ENCODE measurements at places on chromosomes 11 and 22.
A peak's percentile ranks its signal among the peaks of the same experiment; 100 is the strongest.

- no peak for DNase-seq
Measured at GRCh38 chr11:119178166-119178680, 7.1 kb upstream of the NHERF4 start.

GRCh38 chr11:120633616-120634393 is 122.3 kb downstream of the GRIK4 start:
- DNase-seq: no peak

GRCh38 chr11:15780837-15781236 is 575.5 kb downstream of the SOX6 start:
- DNase-seq: no peak

- no peak for DNase-seq
Measured at GRCh38 chr11:134794192-134794591, 382.1 kb upstream of the B3GAT1 start.

GRCh38 chr22:45308957-45309421 is 745 bp upstream of the FAM118A start:
- no peak for DNase-seq

- peak; percentile 84 for DNase-seq
Measured at GRCh38 chr11:45922425-45923082, at the start of gene LARGE2. Gene LARGE2, plus strand, starts transcription at chr11:45922656. Its CDS starts 227 bp downstream, at chr11:45922883.

DNA sequence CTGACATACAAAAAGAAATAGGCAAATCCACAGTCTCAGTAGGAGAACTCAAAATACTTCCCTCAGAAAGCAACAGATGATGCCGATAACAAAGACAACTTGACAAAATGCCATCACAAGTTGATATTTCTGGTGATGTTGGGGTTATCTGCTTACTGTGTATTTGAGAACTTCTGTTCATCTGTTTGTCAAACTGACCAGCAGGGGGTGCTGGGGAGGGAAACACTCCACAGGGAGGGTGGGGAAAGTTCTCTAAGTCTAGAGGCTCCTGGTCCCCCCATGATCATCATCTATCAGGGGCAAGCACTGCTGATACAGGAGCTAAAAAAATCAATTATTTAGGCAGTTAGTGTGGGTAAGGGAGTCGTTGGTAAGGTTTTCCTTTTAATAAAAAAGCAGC is 19.2 kb downstream of the GLYATL1 start:
- no peak for DNase-seq

DNA sequence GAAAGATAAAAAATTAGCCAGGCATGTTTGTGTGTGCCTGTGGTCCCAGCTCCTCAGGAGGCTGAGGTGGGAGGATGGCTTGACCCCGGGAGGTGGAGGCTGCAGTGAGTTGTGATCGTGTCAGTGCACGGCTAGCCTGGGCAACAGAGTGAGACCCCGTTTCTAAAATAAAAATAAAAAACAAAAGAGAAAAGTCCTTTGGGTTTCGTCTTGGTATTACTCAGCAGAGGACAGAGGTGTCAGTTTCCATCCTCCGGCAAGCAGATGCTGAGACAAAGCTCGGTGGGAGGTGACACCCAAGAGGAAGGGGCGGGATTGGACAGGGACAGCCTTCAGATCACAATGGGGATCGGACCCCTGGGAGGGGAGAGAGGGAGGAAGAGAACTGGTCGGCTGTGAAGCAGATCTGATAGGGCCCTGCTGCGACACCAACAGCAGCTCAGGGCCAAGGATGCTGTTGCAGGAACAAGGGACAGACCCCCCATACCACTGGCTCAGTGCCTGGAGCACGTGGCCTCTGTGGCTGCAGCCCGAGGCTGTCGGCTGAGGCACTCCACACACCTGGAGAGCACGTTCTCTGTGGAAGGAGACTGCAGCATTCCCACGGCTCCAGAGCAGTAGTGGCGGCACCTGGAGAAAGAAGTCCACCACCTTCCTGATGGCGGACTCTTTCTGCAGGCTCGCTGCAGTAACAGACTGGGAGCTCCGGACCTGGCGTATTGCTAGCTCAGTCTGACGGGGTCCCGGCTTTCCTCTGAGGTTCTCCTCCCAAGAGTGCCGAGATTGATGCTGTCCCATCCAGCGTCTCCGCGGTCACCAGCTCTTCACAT is 5.2 kb upstream of the BID start:
- no peak for DNase-seq

DNA sequence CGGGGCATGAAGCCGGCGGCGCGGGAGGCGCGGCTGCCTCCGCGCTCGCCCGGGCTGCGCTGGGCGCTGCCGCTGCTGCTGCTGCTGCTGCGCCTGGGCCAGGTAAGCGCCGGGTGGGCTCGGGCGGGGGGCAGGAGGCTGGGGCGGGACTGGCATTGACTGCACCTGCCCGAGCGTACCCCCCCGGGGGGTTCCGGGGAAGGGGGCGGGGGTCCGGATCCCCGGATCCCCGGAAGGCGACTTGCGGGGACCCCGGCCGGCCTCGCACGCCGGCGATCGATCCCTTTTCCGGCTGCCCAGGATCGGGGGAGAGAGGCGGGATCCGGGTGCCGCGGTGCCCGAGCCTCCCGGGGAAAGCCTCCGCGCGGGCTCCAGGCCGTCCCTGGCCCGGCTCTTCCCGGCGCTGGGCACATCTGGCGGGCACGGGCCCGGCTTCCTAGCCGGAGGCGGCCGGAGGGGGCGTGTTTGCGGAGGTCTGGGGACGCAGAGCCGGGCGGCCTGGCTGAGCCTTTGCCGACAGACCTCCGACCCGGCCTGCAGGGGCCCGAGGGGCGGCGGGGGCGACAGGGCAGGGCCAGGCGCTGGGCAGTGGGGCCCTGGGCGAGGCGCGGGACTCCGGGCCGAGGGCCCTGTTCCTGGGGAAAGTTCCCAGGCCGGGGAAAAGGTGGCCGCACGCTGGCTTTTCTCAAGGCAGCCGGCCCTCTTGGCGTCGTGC is 705 bp downstream of the PTPRJ start:
- peak; percentile 43 for DNase-seq

DNA sequence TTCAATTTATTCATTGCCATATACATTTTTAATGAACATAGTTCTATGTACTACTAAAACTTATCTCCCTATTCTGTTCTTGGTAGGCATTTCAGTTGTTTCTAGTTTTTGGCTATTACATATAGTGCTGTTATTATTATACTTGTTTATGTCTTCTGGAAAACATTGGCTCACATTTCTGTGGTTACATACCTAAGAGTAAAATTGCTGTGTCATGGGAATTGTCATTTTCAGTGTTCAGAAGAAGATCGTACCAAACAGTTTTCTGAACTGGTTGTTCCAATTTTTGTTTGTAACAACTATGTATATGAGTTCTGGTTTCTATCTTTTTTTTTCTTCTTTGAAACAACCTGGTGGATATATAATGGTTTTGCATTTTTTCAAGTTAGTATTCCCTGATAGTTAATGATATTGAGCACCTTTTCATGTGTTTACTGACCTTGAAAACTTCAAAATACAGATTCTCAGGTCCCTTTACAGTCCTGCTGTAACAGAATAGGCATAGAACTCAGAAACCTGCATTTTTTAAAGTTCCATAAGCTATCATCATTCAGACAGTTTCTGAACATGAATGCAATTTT is 230.7 kb downstream of the JRKL start:
- no peak for DNase-seq

DNA sequence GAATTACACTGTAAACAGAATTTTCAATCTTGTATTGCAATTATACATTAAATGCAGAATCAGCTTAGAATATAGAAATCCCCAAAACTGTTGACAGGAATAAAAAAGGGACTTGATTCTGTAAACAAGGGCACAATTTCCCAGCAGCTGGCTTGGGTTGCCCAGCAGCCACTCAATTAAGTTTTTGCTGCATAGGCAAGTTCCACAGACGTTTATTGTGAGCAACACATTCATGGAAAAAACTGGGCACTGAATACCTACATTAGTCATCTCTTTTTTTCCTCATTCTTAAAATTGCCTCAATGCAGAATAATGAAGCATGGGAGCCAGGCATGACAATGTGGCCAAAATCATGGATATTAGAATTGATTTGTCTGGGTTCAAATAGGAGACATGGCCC is 421.8 kb upstream of the ANO5 start:
- no peak for DNase-seq

DNA sequence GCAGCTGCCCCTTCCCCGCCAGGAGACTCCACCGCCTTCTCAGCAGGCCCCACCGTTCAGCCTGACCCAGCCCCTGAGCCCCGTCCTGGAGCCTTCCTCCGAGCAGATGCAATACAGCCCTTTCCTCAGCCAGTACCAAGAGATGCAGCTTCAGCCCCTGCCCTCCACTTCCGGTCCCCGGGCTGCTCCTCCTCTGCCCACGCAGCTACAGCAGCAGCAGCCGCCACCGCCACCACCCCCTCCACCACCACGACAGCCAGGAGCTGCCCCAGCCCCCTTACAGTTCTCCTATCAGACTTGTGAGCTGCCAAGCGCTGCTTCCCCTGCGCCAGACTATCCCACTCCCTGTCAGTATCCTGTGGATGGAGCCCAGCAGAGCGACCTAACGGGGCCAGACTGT is 42.6 kb downstream of the PPP2R1B start:
- DNase-seq: no peak
